ENCODE measurements at places on chromosomes 4 and X.

- no peak for DNase-seq
Observed at GRCh38 chrX:65196758-65197360, 220.6 kb upstream of the ZC4H2 start.

- no peak for DNase-seq
Observed at GRCh38 chrX:68867458-68868112, 38.8 kb downstream of the EFNB1 start.

- DNase-seq = no peak
Observed at GRCh38 chr4:37967736-37968135, 7.5 kb downstream of the PTTG2 start.

GRCh38 chrX:24131476-24131875 lies 18.1 kb upstream of the ZFX start:
- DNase-seq = no peak

DNA sequence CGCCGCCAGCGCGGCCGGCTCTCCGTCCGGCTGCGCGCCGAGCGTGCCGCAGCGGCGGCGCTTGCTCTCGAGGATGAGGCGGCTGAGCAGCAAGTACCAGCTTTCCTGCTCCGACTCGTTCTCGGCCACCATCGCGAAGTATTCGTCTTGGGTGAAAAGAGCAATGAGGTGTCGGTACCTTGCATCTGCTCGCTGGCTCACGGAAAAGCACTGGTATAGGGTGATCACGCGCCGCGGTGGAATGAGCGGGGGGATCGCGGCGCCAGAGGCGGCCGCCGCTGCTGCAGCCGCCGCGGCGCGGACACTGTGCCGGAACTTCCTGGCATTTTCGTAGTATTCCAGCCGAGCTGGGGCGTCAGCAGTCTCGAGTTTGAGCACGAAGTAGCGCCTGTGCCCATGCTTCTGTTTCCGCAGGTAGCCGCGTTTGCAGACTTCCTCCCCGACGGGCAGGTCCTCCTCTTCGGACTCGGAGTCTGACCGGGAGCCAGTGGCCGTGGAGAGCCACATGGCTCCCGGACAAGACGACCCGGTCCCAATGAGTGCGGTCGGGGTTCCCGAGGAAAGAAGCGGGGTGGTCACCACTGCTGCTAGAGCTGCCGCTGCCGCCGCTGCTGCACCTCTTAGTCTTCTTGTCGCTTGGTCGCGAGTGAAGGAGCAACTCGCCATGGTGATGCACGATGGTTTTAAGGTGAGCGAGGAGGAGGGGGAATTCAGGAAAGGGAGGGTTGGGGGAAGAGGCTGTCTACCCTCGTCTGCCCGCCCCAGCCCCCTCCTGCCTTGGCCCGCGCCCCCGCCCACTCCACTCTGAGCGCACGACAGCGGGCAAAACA lies 469 bp downstream of the IRS4 start:
- DNase-seq = no peak

GRCh38 chr4:90187148-90187884 lies 60.1 kb downstream of the CCSER1 start:
- DNase-seq = no peak

- no peak for DNase-seq
Observed at GRCh38 chrX:153635388-153635787, 11.6 kb upstream of the DUSP9 start.

DNA sequence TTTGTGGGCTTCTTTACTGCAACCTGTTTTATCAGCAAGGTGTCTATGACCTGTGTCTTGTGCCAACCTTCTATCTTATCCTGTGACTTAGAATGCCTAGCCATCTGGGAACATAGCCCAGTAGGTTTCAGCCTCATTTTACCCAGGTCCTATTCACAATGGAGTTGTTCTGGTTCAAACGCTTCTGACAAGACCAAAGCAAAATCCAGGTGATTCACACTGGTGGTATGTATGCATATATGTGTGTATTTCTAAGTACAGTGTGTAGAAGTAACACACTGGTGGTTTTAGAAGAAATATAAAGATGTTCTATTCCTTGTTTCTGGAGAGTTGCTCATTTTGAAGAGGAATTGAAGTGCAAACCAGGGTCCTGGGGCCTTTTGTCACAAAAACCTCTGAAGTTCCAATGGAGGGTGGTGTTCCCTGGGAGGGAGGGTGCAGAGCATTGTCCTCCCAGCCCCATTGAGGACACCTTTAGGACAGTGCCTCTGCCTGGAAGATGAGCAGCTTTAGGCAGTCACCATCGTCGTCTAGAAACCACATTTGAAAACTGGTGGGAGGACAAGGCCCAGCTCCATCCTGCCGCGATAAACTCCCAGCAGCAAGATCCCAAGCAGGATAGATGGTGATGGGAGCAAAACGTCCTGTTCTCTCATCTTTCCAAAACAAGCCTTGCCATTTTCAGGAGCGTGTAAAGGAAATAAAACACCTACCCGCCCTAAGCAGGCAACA lies 191.4 kb downstream of the TSPAN5 start:
- DNase-seq = no peak

DNA sequence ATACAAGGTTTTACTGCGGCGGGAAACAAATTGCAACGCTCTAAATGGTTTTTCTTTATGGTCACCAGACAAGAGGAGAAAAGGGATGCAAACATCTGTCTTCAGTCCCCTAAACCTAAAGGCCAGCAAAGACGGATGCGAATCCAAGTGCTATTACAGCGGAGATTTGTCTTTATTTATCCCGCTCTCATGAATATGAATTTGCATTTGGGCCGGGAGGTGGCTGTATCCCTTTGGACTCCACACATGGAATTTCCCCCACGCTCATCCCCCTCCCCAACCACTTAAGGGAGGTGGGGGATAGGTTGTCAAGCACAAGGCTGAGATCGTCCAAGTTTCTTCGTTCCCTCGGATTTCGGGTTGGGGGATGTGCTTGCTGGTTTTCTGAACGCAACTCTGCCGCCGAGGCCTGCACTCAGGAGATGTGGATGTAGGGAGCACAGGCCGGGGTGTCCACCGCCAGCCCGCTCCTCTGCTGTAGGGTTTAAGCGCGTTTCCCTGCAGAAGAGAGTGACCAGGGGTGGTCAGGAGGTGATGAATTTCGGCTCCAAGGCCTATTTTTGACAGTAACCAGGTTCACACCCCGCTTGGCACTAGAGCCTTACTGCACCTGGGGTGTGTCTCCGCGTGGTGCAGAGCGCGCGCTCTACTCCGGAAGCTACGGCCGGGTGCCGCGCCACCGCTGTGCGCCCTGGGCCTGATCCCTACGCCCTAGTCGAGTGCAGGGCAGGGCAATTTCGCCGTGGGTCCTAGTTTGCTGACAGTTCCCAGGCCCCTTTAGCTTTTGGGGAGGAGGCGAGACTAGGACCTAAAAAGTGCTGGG lies 2.3 kb upstream of the PHOX2B start:
- no peak for DNase-seq

GRCh38 chr4:14848229-14848628 lies 154.1 kb upstream of the CPEB2 start:
- DNase-seq = no peak

DNA sequence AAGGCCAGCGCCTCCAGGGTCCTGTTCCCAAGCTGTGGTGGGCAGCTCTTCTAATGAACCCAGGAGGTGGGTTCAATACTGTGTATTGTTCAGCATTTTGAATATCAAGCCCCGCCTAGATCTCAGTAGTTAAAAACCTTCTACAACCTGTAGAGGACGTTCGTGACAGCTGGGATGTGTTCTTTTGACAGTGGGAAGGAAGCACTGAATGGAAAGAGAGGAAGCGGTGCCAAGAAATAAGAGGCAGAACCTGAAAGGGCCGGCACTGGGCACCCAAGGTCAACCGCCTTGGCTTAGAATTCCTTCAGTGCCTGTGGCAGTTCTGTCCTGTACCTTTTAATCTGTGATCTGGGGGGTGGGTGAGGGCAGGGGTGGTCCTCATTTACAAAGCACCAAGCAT lies 73.1 kb downstream of the CC2D2A start:
- no peak for DNase-seq

DNA sequence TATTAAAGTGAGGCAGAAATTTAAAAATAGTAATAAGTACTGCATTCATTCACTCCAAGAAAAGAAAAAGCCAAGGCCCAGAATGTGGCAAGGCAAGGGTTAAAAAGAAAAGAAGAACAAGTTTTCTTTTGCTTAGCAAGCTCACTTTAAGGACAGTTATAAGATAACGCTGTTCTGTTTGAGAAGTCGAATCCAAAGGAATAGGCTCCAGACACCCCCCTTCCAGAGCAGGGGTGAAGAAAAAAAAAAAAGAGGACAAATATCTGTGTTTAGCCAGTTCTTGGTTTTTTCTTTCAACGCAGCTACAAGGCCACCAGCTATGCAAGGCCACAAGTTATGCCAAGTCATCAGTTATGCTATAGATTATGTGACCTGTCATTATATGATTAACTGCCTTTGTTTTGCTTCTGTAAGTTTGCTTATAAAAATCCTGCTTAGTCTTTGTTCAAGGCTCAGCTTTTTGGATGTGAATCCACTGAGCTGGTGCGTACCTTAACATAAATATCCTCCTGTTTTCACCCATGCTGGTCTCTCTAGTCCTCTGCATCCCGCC lies 1.4 kb downstream of the GRK4 start:
- no peak for DNase-seq

DNA sequence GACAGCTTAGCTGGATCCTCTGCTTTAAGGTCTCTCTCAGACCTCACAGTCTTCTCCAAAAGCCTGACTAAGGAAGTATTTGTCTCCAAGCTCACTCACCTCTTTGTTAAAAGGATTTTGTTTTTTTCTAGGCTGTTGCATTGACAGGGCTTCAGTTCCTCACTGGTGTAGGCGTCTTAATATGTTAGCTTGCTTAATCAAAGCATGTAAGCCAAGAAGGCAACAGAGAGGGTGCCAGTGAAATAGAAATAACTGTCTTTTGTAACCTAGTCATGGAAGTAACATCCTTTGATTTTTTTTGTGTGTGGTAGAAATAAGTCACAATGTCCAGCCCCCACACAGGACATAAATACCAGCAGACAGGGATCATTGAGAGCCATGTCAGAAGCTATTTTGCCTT lies 58.8 kb downstream of the FIP1L1 start:
- DNase-seq = no peak

DNA sequence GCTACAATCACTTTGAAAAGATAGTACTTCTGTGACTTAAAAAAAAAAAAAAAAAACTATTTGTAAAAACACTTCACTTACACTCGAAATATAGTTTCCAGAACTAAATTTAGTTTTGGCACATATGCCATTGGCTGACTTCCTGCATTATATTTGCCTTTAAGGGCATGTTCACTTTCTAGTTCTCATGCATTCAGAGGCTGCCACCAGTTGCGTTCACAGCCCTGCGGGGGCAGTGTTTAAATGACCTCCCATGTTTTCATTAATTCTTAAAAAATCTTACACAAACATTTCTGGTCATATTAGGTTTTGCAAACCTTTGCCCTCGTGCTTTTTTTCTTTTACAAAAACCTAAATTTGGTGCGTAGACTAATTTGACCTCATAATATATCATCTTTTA lies 12.4 kb upstream of the ARHGAP6 start:
- no peak for DNase-seq

DNA sequence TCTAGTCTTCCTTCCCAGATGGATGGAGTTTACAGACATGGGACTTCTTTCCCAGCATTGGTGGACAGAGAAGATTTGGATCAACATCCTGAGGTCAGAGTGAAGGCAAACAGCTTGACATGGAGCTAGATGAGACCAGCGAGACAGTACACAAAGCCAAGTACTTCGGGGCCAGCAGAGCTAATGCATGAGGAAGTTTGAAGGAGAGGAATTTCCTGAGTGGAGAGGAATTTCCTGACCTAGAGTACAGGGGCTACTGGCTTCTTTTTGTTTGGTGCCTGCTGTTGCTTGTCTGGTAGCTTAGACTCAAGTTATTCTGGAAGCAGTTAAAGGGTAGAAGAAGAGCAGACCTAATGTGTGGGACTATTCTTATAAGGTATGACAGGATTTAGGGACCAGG lies 69.1 kb upstream of the EOLA2 start:
- no peak for DNase-seq

GRCh38 chrX:32480019-32480418 lies 731.3 kb downstream of the DMD start:
- DNase-seq = no peak

- DNase-seq = no peak
Observed at GRCh38 chr4:9968472-9968871, 52.8 kb downstream of the SLC2A9 start.

GRCh38 chrX:48802905-48803200 lies 986 bp downstream of the HDAC6 start:
- no peak for DNase-seq

DNA sequence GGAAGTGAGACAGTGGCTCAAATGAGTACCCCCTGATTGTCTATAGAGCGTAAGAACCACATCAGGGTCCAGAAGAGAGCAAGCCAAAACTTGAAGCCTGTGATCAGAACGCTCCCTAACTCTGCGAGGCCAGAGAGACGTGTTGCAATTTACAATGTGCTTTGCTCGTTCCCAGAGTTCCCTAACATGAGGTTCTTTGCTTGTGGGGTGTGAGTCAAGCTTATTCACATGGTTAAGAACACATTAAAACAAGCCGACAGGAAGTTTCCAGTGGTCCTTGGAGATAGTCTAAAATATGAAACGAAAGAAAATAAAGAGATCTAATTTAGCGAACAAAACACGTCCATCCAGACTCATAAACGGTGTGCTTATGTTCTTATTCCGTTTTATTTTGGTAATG lies 702.3 kb downstream of the TRIML1 start:
- no peak for DNase-seq

DNA sequence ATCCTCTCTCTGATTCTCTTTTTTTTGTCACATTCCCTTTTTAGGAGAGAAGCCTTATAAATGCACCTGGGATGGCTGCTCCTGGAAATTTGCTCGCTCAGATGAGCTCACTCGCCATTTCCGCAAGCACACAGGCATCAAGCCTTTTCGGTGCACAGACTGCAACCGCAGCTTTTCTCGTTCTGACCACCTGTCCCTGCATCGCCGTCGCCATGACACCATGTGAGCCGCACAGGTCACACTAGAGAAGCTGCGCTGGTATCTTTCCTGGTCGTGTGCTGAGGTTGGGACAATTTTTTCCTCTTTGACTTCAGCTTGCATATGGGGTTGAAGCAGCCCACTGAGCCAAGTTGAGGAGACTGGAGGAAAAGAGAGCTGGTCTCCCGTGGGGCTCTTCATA lies 52.1 kb downstream of the KLF8 start:
- DNase-seq = no peak

DNA sequence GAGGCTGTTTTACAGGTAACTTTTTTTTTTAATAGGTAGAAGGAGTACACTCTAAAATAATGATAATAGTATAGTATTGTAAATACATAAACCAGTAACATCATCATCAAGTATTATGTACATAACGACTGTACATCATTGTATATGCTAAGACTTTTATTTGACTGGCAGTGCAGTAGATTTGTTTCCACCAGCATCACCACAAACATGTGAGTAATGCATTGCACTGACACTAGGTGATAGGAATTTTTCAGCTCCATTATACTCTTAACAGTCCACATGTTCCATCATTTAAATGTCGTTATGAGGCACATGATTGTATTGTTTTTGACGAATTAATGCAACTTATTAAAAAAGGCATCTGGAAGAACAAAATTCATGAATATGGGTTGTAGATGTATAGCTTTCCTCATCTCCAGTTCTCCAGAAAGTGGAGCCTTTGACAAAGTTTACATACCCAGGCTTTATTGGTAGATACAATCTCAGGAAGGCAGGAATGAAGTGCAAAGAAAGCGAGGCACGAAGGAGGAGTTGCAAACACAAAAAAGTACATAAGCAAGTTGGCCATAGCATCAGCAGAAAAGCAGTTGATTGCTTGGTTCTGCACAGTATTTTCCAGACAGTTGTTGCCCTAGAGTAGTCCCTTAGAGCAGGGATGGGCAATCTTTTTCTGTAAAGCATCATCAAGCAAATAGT lies 336.9 kb upstream of the NR3C2 start:
- no peak for DNase-seq

All from AG04449 (cell line).